ENCODE measurements at places on chromosomes 2 and 18. TPM values are rescaled to one million over a fixed set of nuclear protein-coding genes. Genes with fewer than 3 reads are reported as not detected.

DNA sequence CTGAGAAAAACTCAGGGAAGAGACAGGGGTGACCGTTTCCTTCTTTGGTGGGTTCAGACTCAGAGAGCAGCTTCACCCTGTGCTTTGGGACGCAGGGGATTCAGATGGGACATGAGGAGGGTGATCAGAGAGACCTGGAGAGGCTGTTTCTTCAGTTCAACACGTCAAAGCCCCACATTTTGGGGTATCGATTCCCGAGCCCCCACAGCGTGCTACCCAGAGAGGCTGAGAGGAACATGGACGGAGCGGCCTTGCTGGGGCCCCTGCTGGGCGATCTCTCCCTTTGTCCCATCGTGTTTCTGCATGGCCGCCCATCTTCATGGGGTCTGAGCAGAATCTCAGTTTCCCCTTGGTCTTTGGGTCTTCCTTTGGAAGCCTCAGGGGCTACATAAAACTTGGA is 38.2 kb upstream of the PXDN start:
- DNase-seq = no peak

- no peak for DNase-seq
These were observed 41.8 kb upstream of the OTX1 start for GRCh38 chr2:63008838-63009237.

GRCh38 chr18:62763101-62763521 is 47.8 kb downstream of the PHLPP1 start:
- DNase-seq = no peak

DNA sequence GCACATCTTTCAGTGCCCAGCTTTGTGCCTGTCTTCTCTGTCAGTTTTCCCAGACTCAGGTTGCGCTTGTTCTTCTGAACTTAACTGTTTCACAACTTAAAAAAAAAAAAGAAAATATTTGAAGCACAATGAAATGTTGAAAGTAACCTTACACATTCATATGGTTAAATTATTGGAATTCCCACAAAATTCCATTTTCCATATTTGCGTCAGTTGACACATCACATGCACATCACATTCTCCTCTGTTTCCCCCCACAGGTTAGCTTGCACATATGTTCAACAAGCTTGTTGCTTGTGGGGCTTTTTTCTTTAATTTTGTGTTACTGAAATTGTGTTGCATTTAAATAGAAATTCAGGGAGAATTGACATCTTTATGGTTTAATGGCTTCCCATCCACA is 8.3 kb downstream of the MYO1B start:
- no peak for DNase-seq

DNA sequence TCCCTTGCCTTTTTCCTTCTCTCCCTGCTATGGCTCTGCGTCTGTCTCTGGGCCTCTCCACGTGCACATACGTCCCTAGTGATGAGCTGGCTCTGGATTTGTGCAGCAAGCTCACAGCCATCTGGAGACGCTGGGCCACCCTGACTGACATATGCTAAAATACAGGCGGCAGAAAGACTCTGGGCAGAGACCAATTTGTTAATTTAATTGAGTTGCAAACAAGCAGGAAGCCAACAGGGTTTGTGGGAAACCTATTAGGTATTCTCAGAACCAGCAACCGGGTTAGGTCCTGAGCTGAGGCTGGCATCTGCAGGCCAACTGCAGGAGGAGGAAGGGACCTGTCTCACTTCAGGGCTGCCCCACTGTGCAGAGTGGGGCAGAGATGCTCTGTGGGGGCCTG is 53.5 kb upstream of the SMAD2 start:
- DNase-seq = no peak

UPP2 gene
- total RNA-seq = not detected

CNDP1 gene
- total RNA-seq = 0.32 TPM

COBLL1 gene
- total RNA-seq = 0.04 TPM
